Esophagus squamous epithelium (tissue), 5 donors: ENCODE measurements at places on chromosomes 5 and 9. TPM values are rescaled to one million over a fixed set of nuclear protein-coding genes. Genes with fewer than 3 reads are reported as not detected.

DNA sequence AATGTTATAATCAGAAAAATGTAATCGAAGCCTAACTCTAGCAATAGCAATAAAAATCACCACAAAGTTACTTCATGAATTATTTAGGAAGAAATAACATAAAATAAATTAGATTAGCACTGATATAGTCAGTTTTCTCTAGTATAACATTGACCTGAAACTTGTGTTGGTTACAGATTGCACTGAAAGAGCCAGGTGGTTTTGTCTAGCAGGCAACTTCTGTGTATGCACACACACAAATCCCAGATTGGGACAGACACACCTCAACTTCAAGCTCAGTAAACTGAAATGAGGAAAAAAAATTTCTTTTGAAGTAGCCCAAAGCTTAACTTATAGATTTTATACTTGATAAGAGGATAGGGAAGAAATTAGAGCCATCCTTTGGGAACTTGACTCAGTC lies 129.3 kb downstream of the EFNA5 start:
- no peak for DNase-seq
- H3K36me3 ChIP-seq, result no peaks in the 10 kb centered on the region
- no peaks in the 10 kb centered on the region for H3K27me3 ChIP-seq
- peak overlapping the region; percentile 77 for H3K27ac ChIP-seq
- H3K4me1 ChIP-seq, result peaks cover 4% of the 10 kb centered on the region

- no peak for DNase-seq
- peak overlapping the region; percentile 77 for H3K27ac ChIP-seq
- no peak overlapping the region for H3K4me3 ChIP-seq
- peaks cover 11% of the 10 kb centered on the region for H3K4me1 ChIP-seq
- no peaks in the 10 kb centered on the region for H3K36me3 ChIP-seq
- H3K27me3 ChIP-seq, result no peaks in the 10 kb centered on the region
Observed at GRCh38 chr9:117703537-117703936, 666 bp upstream of the TLR4 start.

DNA sequence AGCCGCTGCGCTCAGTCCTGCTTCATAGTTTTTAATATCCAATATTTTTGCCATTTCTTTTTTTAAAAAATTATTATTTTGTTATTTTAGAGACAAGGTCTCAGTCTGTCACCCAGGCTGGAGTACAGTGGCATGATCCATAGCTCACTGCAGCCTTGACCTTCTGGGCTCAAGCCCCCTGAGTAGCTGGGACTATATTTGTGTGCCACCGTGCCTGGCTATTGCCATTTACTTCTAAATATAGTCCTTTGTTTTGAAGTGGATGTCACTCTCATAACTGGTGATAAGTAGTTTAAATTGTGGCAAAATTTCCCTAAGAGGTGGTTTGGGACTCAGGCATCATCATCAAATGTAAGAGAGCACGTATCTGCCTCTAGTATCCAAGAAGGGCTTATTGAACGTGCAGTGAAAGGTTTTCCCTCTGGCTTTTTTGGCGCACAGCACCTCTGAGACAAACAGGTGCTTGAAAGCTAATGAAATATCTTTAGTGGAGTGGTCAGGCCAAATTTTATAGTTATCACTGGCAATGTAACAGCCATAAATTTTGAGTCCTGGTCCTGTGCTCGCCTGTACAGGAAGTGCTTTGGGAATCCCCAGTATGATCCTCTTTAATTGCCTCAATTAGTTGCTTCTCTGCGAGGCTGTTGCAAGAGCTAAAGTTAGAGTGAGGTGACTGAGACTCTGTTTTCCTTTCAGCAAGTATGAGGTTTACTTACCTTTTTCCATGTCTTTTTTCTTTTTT lies 14.8 kb downstream of the STXBP1 start:
- no peak for DNase-seq
- peaks cover 25% of the 10 kb centered on the region for H3K4me1 ChIP-seq
- no peaks in the 10 kb centered on the region for H3K36me3 ChIP-seq
- no peaks in the 10 kb centered on the region for H3K27me3 ChIP-seq

Gene TPPP
- total RNA-seq, result 5.8 TPM

DNA sequence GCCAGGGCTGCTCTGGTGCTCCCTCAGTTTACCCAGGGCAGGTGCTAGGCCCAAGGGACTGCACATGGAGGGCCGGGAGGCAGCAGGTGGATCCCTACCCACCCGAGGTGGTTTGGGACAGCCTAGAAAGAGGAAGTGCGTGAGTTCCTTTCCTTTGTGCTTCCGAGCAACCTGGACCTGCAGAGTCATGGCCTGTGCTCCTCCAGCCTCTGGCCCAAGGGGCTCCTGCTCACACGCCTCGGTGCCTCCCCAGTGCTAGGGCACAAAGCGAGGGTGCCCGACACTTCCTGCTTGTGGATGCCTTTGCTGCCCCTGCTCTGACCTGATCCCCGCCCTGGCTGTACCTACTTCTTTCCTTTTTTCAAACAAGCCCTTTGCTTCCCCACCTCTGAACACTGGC lies 79.3 kb downstream of the RXRA start:
- H3K36me3 ChIP-seq, result peaks cover 8% of the 10 kb centered on the region
- H3K27me3 ChIP-seq, result no peaks in the 10 kb centered on the region
- H3K4me1 ChIP-seq, result peaks cover 80% of the 10 kb centered on the region
- DNase-seq, result no peak
- no peak overlapping the region for H3K4me3 ChIP-seq

Gene PALM2AKAP2
- 1.1 TPM for total RNA-seq

DNA sequence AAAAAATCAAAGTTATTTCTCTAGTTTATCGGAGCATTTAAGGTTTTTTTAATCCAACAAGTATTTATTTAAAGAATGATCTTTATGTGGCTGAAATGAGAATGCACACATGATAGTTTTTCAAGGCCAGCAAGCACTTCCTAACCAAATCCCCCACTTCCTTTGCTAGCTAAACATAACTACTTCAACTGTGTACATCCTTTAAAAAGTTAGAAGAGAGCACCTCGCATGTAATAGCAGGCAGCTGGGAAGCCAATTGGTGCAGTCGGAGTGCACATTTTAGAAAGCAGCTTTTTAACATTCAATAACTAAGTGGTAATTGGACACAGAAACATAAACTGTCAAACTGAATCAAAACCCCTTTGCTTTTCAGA lies 245.7 kb downstream of the BNC2 start:
- no peak overlapping the region for H3K4me3 ChIP-seq
- no peaks in the 10 kb centered on the region for H3K36me3 ChIP-seq
- H3K27me3 ChIP-seq, result no peaks in the 10 kb centered on the region
- no peak for DNase-seq
- H3K4me1 ChIP-seq, result peaks cover 17% of the 10 kb centered on the region

Gene OTP
- not detected for total RNA-seq

Gene PCDHGA10
- 4.1 TPM for total RNA-seq
